Activated effector memory CD4-positive, alpha-beta T cell treated with anti-CD3 and anti-CD28 coated beads, Interleukin-2, amount 50 U/mL, for 16 hours (primary cell): ENCODE measurements at places on chromosomes 3 and 15.

- no peak for DNase-seq
Measured at GRCh38 chr15:74179983-74180880, 6.7 kb downstream of the ISLR start.

GRCh38 chr15:96657096-96657495 lies 326.6 kb downstream of the NR2F2 start:
- no peak for DNase-seq

GRCh38 chr15:74616366-74616939 lies 817 bp downstream of the CLK3 start:
- peak; percentile 88 for DNase-seq

GRCh38 chr15:31350771-31351170 lies 24.1 kb downstream of the KLF13 start:
- DNase-seq: no peak

DNA sequence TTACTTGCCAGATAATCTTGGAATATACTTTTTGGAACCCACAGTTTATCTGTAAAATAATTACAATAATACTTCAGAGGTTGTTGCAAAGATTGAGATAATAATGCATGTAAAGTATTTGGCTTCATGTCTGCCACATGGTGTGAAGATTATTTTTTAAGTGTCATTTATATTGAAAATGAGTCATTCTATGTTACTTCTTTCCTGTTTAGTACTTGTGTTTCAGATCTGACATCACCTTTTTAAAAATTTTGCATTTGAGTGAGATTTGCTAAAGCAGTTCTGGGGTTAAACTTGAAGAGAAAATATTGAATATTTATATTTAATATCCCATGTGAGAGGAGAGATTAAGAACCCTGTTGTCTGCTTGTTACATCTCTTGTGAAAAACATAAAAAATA lies 31.2 kb downstream of the IQGAP1 start:
- DNase-seq: no peak

DNA sequence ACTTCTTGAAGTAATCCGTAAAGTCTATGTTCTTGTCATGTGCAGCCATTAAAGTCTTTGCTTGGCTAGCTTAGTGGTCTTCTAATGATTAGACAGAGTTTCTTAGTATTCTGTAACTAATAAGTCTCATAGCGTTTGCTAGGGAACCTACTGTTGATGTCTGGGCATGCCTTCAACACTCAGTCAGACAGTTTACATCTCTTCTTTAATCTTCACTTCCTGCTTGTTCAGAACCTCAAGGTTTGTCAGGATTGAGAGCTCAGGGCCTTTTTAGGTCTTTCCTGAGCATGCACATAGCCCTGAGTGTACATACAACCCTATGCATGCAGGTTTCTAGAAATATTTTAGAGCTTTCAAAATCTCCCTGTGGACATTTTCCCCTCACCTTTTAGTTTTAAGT lies 426.3 kb downstream of the AGBL1 start:
- no peak for DNase-seq
